ENCODE measurements at places on chromosomes 4 and X.

DNA sequence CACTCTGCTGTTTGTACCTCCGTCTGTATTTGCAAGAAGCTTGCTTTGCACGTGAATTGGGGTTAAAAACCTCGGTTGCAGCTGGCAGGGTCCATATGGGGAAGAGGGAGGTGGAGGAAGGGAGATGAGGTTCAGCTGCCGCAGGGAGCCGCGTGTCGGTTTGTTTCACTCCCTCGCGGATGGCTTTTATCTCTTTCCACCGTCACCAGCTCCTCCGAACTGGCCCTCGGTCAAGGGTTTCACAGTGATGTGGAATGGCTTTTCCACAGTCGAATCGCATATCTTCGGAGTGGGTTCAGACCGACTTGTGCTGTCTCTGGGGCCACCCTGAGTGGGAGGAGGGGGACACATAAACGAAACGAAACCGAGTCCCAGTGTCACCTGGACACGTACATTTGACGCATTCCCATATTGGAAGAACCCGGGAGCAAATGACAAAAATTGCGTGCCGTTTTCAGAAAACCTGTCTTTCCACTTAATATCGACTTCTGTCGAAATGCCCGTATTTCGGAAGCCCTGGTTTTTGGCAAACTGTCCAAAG, 929 bp downstream of the ZBTB33 start:
- no peak for DNase-seq

DNA sequence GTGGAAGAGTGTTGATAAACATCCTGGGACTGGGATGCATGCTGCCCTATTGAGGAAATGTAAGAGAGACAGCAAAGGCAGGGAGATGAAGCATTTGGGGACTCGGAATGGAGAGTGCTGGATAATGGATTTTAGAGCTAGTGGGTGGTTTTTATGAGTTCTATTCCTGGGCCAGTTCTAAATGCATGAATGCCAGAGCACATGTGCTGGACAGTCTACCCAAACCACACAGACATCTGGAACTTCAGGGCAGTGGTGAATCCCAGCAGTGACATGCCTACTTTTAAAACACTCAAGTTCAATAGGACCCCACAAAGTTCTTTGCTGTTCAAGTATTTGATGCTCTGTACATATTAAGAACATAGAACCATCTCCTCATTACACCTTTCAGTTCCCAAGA, 133.9 kb downstream of the CBR4 start:
- no peak for DNase-seq

- DNase-seq, result no peak
These were observed 39.0 kb upstream of the HGFAC start for GRCh38 chr4:3402491-3403347.

DNA sequence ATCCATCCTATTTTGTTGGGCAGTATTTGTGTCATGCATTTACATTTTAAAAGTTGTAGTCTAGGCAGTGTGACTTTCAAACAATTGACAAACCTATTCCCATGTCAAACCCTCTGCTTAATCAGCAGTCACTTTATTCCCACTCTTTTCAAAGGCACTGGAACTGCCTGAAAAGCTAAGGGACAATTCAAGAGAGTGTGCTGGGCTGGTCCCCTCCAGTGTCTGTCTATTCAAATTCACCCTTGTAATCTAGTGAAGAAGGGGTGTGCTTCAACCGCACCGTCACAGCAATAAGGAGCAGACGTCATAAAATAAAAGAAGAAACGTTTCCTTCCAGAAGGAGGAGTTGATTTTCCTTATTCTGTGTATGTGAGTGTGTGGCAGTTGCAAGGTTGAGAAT, 197.0 kb upstream of the MAD2L1 start:
- DNase-seq, result no peak

DNA sequence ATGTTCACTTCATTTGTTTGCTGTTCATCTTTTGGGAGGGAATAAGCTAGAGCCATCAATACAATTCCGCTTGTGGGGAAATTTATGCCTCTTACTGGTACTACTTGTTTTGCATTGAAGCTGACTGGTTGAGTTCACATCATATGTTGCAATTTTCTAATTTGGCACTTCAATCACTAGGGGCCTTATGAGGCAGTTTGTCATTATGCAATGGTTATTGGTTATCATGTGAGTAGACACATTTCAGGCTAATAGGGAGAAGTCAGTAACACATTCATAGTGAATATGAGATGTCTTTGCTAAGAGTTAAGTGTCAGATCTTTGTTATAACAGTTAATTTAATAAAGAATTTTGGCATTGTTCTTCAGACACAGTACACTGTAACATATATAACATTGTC, 5.0 kb downstream of the RPL36A start:
- no peak for DNase-seq

- no peak for DNase-seq
These were observed 30.8 kb downstream of the INTS12 start for GRCh38 chr4:105677709-105678108.

DNA sequence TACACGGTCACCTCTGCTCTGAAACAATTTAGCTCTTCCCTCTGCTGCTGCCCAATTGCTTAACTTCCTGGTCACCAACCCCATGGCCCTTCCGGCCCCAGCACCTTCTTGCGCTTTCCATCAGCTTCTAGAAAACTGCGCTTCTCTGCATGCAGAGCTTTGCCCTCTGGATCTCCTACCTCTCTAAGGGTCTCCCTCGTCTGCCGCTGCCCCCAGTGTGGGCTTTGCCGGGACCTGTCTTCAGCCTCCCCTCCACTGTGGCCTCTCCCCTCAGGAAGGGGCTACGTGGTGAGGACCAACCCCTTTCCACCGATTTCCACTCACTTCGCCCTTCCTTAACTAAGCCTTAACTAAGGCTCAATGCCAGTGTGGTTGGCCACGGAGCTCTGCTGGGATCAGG, 94.6 kb downstream of the DCTD start:
- DNase-seq, result no peak

DNA sequence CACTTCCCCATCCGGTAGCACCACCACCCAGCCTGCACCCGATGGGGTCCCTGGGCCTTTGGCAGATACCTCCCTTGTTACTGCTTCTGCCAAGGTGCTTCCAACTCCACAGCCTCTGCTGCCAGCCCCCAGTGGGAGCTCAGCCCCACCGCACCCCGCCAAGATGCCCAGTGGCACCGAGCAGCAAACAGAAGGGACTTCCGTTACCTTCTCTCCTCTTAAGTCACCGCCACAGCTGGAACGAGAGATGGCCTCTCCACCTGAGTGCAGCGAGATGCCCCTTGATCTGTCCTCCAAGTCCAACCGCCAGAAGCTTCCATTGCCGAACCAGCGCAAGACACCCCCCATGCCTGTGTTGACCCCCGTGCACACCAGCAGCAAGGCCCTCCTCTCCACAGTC, 31.9 kb downstream of the BCORL1 start:
- DNase-seq, result no peak

DNA sequence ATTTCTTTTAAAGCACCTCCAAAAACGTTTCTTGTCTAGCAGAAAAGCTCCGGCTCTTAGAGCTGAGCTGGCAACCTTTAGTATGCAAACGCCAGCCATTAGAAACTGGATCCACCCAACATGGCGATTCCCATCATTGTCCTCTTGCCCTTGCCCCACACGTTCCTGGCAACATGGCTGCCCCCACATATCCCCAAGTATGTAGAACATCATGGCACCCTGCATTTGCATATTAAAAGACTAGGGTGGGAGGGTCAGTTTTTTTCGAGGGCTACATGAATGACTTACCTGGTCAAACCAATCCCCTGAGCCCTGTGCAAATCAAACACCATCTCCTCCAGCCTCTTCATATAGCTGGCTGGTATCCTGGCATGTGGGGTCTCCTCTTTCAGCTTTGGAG, 82.2 kb upstream of the HELT start:
- no peak for DNase-seq

DNA sequence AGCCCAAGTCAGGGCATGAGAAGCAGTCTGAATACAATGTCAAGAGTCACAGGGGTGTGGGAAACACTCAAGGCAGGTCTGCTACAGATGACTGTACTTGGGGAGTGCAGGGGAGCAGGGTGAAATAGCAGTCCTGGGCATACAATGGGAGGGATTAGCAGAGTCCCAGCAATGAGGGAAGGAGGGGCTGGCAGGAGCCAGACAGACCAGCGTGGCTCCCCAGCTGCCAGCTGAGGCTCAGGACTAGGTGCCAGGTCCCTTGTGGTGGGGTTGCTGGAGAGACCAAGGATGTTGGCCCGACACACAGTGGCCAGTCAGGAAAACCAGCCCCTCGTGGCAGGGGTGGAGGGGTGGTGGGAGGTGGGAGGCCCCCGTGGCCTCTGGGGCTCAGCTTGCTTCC, 86.6 kb downstream of the RTL5 start:
- DNase-seq, result no peak

DNA sequence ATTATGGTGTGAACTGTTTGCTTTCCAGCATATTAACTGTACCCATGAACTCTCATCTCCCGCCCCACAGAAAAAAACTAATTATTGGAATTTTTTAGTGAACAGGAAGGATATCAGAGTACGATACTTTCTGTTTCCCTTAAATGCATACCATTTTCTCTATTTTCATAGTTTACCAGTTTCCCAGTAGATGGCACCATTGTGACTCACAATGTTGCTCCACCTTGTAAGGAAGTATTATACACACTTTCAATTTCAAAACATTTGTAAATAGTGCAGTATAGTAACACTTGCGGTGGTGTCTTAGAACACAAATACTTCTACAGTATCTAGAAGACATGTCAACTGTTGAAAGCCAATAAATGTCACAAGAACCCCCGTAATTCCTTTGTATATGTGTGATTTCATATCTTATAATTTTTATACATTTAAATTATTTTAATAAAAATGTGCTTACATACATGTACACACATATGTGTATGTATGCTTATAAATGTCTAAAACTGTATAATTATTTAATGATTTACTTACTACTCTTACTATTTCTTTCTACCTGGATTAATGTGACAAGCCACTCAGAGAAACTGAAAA, 167.3 kb downstream of the SLIT2 start:
- DNase-seq, result peak; percentile 56

- DNase-seq, result peak; percentile 82
These were observed 64.4 kb downstream of the EIF4E start for GRCh38 chr4:98864560-98864959.

DNA sequence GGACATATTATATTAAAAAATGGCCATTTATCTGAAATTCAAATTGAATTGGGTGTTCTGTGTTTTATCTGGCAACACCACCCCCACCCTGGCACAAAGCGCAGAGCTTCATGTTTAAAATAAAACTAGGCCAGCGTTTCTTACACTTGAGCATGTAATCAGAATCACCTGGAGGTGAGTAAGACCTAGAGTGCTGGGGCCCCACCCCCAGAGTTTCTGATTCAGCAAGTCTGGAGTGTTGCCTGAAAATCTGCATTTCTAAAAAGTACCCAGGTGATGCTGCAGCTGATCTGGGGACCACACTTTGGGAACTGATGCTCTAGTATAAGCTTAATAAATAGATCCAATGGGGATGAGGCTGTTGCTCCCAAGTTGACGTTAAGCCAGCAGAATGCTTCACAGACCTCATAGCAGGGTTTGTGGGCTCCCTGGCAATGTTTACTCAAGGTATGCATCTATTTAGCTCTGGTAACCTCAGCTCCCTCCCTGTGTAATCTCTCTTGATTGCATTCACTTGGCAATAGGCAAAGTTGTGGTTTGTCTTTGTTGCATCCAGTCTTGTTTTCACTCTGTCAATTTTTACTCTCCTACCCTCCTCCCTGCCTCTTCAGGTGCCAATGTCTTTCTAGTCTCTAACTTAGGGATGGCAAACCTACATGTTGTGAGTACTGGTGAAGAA, 99.8 kb upstream of the TEX13D start:
- DNase-seq, result peak; percentile 82

DNA sequence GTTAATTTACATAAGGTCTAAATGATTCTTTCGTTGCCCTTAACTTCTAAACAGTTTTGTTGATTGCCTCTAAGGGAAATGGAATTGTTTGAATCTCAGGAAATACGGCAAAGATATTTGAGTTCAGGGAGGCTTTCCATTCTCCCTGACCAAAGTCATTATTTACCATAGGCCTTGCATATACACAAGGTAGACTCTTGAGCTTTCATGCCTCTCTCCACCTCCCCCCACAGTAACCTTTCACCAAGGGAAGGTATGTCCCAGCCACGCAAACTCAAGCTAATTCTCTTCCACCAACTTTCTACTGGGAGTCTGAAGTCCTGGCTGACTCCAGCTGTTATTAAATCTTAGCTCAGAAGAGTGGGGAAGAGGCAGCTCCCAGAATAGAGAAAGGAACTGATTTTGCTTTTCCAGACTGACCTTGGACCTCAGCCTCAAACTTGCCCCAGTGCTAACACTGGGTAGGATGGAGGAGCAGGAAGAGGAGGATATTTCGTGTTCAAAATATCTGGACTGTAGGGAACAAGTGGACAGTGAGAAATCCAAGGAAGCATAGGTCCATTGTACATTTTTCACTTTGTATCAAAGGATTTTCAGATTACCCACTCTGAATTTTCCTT, 1.4 kb downstream of the IGSF1 start:
- DNase-seq, result no peak

DNA sequence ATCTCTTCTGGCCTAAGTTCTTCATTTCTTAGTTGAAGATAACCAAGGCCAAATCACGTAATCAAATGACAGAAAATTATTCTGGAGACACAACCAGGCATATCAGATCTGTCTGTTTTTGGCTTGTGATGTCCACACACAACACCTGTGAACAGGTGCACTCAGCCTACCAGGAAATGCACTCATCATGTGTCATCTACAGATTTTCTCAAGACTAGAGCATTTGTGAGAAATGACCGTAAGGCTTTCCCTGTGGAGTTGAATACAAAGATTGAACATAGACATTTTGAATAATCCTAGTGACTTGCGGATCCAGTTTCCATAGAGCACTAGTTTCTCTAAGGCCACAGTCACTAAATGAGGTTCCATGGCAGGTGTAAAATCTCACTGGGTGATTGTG, 26.7 kb upstream of the CXCL8 start:
- no peak for DNase-seq

DNA sequence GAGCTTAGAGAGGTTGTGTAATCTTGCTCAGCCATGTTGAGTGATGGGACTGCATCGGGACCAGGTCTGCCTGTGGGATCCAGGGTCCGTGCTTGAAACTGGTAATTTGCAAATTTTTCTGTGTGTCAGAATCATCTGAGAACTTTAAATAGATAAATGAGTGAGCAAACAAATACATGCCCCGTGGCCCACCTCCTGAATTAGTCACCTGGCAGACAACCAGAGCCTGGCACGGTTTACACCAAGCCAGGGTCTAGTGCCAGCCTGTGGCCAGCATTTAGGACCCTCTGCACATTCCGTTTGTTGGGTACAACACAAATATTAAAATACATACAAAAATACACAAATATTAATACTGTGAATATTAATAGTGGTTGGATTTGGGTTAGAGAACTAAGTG, 90.6 kb upstream of the STOX2 start:
- DNase-seq, result no peak

- no peak for DNase-seq
These were observed 77.0 kb upstream of the PGRMC2 start for GRCh38 chr4:128364565-128364964.

- no peak for DNase-seq
These were observed 67.2 kb downstream of the SMARCAD1 start for GRCh38 chr4:94274912-94275311.

DNA sequence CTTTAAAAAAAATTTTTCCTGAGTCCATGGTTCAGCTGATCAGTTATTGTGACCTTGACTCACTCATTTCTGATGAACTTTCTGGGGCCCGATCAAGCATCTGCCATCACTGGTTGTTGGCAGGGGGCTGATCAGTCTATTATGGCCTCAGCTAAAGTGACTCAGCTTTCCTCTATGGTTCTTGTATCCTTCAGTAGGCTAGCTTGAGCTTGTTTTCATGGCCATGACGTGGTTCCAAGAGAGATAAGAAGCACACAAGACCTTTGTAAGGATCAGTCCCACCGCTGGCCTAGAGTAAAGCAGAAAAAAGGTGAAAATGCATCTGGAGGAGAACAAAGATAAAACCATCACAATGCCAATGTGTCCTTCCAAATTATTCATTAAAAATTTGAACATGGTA, 29.8 kb upstream of the EPGN start:
- no peak for DNase-seq
